ENCODE measurements at places on chromosomes 12 and 14.

DNA sequence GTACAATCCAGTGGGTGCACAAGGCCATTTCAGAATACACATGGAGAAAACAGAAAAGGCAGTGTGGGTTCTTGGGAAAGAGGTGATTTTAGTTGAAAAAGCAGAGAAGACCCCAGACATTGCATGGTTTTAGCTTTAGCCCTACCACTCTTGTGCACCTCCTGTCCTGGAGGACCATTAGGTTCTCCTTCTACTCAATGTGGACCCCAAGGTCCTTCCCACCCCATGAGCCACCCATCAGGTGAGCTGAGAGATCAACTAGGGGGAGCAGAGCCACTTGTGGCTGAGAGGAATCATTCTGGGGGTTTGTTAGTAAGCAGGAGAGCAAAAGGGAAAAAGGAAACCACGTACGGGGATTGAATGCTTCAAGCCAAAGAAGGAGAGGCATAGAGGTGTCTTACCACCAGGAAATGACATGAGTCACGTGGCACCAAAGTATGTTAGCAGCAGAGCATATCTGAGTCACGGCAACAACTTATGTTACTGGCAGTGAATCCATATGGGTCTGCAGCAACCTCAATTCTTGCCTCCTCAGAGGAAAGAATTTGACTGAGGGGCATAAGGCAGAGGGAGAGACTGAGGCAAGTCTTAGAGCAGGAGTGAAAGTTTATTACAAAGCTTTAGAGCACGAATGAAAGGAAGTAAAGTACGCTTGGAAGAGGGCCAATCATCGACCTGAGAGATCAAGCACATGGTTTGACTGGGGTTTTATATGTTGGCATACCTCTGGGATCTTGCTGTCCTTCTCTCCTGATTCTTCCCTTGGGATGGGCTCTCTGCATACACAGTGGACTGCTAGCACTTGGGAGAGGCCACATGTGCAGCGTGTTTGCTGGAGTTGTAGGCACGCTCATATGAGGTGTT lies 73.9 kb downstream of the HSD17B6 start:
- peak; percentile 38 for DNase-seq

DNA sequence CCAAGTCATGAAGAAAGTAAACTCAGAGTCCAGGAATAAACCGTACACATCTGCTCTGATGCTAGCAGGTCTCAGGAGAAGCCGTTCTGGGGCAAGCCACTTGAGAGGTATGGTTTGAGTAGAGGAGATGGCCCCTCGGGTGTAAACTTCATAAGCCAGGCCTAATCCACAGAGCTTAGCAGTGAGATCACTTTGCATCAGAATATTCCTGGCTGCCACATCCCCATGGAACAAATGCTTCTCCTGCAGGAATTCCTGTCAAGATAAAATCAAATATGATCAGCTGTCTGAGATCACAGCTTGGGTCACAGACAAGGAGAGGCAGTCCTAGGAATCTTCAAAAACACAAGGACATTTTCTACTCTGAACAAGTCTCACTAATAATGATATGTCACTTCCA lies 11.2 kb upstream of the MAGOHB start:
- DNase-seq: no peak

- no peak for DNase-seq
Observed at GRCh38 chr12:127150028-127150427, 1116.9 kb upstream of the TMEM132C start.

- DNase-seq: no peak
Observed at GRCh38 chr14:71286126-71286525, 378.9 kb downstream of the PCNX1 start.

DNA sequence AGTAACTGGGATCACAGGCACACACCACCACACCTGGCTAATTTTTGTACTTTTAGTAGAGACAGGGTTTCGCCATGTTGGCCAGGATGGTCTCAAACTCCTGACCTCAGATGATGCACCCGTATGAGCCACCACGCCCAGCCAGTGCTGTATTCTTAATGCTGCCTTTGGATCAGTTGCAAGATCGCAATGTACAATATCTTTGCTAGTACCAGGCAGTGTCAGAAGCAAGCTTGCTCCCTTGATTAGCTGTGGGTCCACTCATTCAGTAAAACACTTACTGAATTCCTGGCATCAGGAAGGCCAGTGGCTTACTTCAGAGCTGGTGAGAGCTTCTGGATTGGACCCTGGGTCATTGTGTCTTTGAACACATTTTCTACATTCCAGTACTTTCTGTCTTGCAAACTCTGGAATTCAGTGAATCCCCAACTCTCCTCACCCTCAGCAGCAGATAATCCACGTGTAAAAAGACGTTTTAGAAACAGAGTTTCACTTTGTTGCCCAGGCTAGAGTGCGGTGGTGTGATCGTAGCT lies 1183.7 kb downstream of the AACS start:
- DNase-seq: no peak

GRCh38 chr14:23154964-23155587 lies 28.4 kb downstream of the SLC7A8 start:
- DNase-seq: peak; percentile 81

DNA sequence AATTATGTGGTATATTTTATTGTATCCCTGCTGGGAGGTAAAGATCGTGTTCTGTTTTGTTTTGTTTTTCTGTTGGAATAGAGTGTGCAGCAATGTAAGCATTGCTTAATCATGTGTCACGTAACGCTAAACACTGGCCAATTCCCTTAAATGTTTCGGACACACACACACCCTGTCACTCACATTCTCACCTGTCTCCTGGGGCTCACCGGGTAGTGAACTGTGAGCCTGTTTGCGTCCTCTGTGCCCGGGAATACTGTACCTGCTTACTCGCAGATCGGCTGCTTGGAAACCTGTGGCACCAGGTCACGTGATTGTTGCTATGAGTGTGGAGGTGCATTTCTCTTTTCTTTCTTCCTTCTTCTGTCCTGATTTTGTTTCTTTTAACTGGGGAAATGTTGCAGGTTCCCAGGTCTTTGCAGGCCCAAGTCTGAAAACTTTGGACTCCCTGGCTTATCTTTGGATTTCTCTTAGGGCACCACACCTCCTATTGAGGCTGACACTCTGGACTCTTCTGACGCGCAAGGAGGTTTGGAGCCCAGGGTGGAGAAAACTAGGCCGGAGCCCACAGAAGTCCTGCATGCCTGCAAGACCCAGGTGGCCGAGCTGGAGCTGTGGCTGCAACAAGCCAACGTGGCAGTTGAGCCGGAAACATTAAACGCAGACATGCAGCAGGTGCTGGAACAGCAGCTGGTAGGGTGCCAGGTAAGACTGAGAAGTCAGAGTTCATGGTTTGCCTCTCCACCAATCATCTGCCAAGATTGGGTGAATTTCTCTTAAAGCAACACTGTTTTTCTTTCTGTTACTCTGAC lies 181.1 kb downstream of the ESR2 start:
- DNase-seq: no peak

- no peak for DNase-seq
Observed at GRCh38 chr14:54267172-54267571, 129.6 kb upstream of the CDKN3 start.

- DNase-seq: no peak
Observed at GRCh38 chr12:93106910-93107309, 177.8 kb upstream of the EEA1 start.

GRCh38 chr12:25332143-25332542 lies 81.4 kb upstream of the KRAS start:
- no peak for DNase-seq

DNA sequence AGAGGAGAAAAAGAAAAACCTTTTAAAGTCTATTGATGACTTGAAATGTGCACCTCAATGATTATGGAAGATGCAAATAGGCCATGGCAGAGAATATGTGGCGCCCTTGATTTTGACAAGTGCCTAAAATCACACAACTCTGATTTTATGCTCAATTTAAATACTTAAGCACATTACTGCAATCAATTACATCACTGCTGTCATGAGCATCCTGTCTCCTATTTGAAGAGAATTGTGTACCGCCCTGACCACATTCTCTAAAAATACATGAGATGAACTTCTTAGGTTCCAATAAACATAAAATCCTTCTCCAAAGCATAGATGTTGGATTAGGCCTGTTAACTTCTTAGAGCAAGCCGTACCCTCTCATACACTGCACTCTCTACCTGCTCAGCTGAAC lies 1.6 kb downstream of the TXNDC16 start:
- DNase-seq: no peak

GRCh38 chr14:28570391-28570790 lies 196.2 kb upstream of the FOXG1 start:
- no peak for DNase-seq

- no peak for DNase-seq
Observed at GRCh38 chr12:28937196-28937595, 211.9 kb upstream of the FAR2 start.

DNA sequence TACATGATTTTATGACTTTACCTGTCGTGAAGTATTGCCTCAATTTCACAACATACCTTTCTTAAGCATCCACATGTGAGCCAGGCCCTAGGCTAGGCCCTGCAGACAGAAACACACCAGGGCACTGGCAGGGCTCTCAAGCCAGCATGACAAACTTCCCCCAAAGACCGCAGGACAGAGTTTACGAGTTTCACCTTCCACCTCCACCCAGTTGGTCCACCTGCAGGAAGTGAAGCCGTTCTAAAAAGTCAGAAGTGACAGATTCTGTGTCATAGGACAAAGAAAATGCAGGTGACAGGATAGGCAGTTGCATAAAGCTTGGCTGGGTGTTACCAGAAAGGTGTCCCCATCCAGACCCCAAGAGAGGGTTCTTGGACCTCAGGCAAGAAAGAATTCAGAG lies 382.3 kb downstream of the PCNX1 start:
- DNase-seq: no peak

DNA sequence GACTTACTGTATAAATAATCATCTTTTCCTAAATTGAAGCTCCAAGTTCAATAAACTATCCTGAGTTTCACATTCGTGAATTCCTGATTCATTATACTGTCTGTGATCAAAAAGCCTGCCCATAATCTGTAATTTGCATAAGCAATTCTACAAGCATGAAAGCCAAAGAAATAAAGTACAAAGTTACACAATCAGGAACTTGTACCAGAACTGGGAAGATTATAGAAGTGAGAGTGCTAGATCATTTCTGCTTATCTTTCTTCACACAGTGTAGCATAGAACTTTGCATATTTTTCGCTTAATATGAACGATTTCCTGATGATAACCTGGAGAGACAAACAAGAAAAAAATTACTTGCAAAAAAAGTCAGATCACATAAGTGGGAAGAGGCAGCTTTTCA lies 308.2 kb downstream of the C12orf50 start:
- DNase-seq: no peak

GRCh38 chr12:33588725-33589405 lies 149.2 kb upstream of the SYT10 start:
- DNase-seq: no peak

GRCh38 chr12:46832130-46832704 lies 6.4 kb upstream of the SLC38A4 start:
- no peak for DNase-seq

DNA sequence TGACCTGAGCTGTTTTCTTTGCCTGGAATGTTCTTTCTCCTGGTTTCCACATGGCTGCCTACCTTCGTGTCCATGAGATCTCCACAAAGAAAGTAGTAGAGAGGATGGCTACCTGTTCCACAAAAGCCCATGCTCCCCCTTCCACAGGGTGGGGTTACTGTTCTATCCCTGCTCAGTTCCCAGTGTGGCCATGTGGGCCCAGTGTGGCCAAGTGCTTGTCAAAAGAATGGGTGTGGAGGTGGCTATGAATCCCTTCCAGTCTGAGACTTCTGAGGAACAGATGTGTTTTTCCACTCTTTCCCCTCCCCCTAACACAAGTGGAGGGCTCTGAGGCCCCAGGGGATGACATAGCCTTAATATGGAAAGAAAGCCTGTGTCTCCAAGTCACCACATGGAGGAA lies 26.2 kb upstream of the HSP90B1 start:
- no peak for DNase-seq

DNA sequence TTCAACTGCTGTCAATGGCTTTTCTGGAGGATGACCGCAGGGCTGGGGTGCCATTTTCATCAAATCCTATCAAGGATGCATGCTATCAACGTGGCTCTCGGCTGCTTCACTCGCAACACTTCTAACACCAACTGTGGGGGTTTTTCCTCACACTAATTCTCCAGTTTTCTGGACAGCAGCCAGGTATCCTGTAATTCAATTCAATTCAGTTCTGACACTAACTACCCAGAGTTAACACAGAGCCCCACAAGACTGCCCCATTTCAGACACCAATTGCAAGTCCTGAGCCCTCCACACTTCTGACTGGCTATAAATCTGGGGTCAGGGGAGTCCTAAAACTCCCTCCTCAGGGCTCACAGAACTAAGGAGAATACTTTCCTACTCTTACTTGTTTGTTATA lies 55.3 kb upstream of the TMCC3 start:
- no peak for DNase-seq

DNA sequence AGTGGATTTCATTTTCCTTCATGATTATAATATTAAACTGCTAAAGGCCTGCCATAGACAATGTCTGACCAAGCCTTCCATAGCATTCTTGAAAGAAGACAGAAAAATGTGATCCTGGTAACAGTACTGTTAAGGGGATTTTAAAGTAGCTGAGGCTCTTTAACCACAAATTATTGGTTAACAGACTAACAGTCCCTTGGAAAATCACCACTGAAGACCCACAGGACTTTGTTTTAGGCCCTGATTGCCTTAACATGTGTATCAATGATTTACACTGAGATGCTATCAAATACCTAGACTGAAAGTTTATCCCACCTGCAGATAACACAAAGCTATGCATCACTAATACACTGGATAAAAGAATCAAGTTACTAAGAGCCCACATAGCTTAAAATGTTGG lies 6.0 kb downstream of the KRT79 start:
- DNase-seq: no peak

DNA sequence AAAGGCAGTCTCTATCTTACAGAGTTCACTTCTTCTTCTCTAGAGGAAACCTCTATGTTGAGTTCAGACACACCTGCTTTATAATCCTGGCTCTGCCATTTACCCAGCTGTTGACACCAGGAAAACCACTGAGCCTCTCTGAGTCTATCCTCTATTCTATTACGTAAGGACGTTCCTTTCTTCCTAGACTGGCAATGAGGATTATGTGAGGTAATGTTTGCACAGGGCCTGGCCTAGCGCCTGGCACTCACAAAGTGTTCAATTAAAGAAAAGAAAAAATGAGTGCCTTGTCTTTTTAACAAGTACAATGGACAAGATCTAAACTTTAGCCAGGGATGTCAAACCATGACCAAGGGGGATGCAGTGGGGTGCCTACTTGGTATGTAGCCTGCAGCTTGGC lies 641.9 kb upstream of the TBX3 start:
- no peak for DNase-seq

- no peak for DNase-seq
Observed at GRCh38 chr12:114698566-114699163, 14.7 kb upstream of the TBX3 start.

DNA sequence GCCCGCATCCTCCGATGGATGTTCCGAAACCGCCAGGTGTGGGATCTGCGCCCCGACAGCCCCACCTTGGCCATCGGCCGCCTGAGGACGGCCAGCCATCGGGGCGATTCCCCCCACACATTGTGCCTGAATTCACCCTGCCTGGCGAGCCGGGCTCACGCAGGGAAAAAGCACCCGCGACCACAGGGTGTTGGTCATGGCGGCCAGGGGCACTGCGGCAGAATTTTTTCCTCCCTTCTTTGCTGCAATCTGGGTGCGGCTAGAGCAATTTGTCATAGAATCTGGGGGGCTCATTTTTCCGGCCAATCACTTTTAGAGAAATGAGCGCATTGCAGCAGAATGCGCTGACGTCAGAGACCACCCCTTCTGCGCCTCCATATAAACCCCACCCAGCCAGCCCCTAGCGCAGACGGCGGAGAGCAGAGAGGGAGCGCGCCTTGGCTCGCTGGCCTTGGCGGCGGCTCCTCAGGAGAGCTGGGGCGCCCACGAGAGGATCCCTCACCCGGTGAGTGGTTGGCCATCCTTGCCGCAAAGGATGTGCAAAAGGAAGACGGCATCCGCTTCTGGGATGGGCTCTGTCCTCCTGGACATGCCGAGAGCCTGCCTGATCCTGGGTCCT lies at the start of gene MEG3:
Gene MEG3, plus strand, starts transcription at position 406 of the 619 bp plus-strand sequence.
- DNase-seq: peak; percentile 58

Measured in GM04504 (cell line).